ENCODE measurements at places on chromosomes 2 and 18.

DNA sequence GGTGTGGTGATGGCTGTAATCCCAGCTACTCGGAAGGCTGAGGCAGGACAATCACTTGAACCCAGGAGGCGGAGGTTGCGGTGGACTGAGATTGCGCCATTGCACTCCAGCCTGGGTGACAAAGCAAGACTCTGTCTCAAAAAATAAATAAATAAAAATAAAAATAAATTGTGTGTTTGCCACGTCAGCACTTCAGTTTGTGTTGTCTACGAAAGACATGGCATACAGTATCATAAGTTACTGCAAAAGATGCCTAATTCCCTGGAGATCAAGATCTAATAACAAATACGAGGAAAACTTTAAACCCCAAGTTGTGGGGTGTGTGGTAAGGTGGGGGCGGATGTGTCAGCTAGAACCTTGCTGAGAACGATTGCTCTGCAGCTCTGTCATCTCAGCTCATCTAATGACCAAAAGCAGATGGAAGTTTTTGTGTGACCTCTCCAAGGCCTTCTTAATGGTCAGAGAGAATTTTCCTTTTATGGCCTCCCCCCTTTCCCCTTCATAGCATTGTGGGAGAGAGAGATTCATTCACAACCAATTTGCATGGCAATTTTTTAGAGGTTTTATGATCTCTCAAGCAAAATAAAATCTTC lies 11.3 kb downstream of the NPAS2 start:
- no peaks in the 10 kb centered on the region for H3K27me3 ChIP-seq
- H3K4me3 ChIP-seq: no peak overlapping the region
- no peak for DNase-seq
- H3K27ac ChIP-seq: no peak overlapping the region

GRCh38 chr2:142629193-142629592 lies 248.3 kb upstream of the KYNU start:
- H3K4me3 ChIP-seq: no peak overlapping the region
- DNase-seq: no peak
- no peaks in the 10 kb centered on the region for H3K27me3 ChIP-seq
- no peaks in the 10 kb centered on the region for H3K4me1 ChIP-seq
- no peaks in the 10 kb centered on the region for H3K36me3 ChIP-seq
- H3K27ac ChIP-seq: no peak overlapping the region

- H3K27ac ChIP-seq: no peak overlapping the region
- peaks cover 14% of the 10 kb centered on the region for H3K4me1 ChIP-seq
- no peaks in the 10 kb centered on the region for H3K36me3 ChIP-seq
Measured at GRCh38 chr2:30405260-30405605, 41.8 kb upstream of the LCLAT1 start.

DNA sequence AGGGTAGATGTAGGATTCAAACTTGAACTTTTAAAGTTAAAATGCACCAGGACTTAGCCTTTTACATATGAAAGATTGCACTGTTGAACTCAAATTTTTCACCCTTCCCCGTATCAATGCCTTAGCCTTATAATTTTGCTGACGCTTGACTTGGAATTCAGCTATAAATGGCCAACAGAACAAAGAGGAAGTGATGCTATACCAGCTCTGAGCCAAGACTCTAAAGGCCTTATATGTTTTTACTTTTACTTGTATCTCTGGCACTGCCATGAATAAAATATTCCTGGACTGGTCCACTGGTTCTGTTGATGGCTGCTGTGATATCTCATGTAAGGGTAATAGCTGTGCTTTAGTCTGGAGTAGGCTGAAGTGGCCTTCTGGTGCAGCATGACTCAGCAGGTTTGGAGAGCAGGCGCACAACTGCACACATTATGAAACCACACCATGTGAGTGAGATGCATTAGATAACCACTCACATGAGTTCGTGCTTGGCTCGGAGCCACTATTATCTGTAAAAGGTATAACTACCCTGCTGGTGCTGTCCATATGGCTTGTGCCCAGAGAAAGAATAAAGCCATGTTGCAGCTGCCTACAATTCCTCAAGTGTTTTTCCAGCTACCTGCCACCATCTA lies 8.4 kb upstream of the IER3IP1 start:
- DNase-seq: no peak
- H3K4me3 ChIP-seq: no peak overlapping the region
- H3K27me3 ChIP-seq: no peaks in the 10 kb centered on the region

DNA sequence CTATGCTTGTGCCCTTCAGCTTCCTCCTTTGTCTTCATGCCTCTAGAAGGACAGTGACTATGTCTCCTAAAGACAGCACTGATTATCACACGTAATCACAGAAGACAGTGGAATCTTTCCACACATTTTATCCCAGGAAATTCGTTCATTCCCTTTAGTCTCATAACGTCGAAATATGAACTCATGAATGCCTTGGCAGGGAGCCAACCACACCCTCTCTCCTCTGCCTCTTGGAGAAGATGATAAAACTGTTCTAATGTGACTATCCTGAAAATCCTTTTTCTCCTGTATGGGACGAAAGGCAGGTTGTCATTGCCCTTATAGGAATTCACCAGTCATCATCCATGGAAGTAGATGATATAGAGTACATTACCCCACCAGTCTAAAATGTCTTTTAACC lies 726.6 kb upstream of the FANCL start:
- no peaks in the 10 kb centered on the region for H3K36me3 ChIP-seq
- H3K27me3 ChIP-seq: no peaks in the 10 kb centered on the region
- no peak overlapping the region for H3K27ac ChIP-seq
- no peak for DNase-seq
- no peak overlapping the region for H3K4me3 ChIP-seq

- H3K27me3 ChIP-seq: no peaks in the 10 kb centered on the region
- H3K4me3 ChIP-seq: no peak overlapping the region
- no peak overlapping the region for H3K27ac ChIP-seq
- H3K4me1 ChIP-seq: no peaks in the 10 kb centered on the region
Measured at GRCh38 chr18:51611326-51611725, 413.8 kb upstream of the MEX3C start.

- no peak overlapping the region for H3K4me3 ChIP-seq
- H3K36me3 ChIP-seq: no peaks in the 10 kb centered on the region
- no peak for DNase-seq
- H3K27ac ChIP-seq: no peak overlapping the region
- no peaks in the 10 kb centered on the region for H3K27me3 ChIP-seq
- peaks cover 5% of the 10 kb centered on the region for H3K4me1 ChIP-seq
Measured at GRCh38 chr18:9609190-9609589, 5.2 kb downstream of the PPP4R1 start.

- DNase-seq: no peak
- no peak overlapping the region for H3K4me3 ChIP-seq
- H3K36me3 ChIP-seq: no peaks in the 10 kb centered on the region
- H3K27me3 ChIP-seq: no peaks in the 10 kb centered on the region
- H3K27ac ChIP-seq: no peak overlapping the region
Measured at GRCh38 chr2:191233533-191233932, 11.7 kb upstream of the MYO1B start.

GRCh38 chr2:171389325-171389724 lies 44.5 kb downstream of the METTL8 start:
- no peaks in the 10 kb centered on the region for H3K27me3 ChIP-seq
- H3K27ac ChIP-seq: no peak overlapping the region
- H3K4me1 ChIP-seq: no peaks in the 10 kb centered on the region
- H3K36me3 ChIP-seq: no peaks in the 10 kb centered on the region
- no peak overlapping the region for H3K4me3 ChIP-seq
- DNase-seq: no peak

GRCh38 chr2:70088598-70089219 lies 1.4 kb downstream of the PCBP1 start:
- peaks cover 27% of the 10 kb centered on the region for H3K4me1 ChIP-seq
- H3K27me3 ChIP-seq: no peaks in the 10 kb centered on the region
- H3K36me3 ChIP-seq: no peaks in the 10 kb centered on the region
- H3K4me3 ChIP-seq: peak overlapping the region; percentile 78

DNA sequence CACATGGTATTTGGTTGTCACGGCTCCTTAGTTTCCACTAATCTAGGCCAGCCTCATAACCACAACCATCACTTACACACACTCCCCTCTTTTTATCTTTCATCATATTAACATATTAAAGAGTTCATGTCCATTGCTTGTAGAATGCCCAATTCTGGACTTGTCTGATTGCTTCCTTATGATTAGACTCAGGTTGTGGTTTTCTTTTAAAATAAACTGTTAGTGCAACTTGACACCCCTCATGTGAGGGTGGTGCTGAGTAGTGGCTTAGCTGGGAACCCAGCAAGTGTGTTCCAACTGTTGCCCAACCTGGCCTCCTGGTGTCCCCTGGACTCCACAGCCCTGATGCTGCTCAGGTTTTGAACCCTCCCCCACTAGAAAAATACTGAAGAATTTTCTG lies 20.1 kb upstream of the CD207 start:
- no peak overlapping the region for H3K4me3 ChIP-seq
- no peaks in the 10 kb centered on the region for H3K4me1 ChIP-seq
- no peak for DNase-seq
- H3K27me3 ChIP-seq: no peaks in the 10 kb centered on the region
- no peaks in the 10 kb centered on the region for H3K36me3 ChIP-seq

Measured in ascending aorta (tissue), 2 donors.